ENCODE measurements at places on chromosomes 12 and 14. TPM values are rescaled to one million over a fixed set of nuclear protein-coding genes. Genes with fewer than 3 reads are reported as not detected.
A peak's percentile ranks its signal among the peaks of the same experiment; 100 is the strongest.

Gene OR4E2
- not detected for total RNA-seq

Gene KCNK10
- not detected for total RNA-seq

Gene GPR162
- total RNA-seq: 0.76 TPM

Gene SSPN
- not detected for total RNA-seq

Gene RERG
- not detected for total RNA-seq

Gene RPL6
- 2,101 TPM for total RNA-seq

Gene CCDC175
- not detected for total RNA-seq

Gene PPP1R13B
- 9.8 TPM for total RNA-seq

DNA sequence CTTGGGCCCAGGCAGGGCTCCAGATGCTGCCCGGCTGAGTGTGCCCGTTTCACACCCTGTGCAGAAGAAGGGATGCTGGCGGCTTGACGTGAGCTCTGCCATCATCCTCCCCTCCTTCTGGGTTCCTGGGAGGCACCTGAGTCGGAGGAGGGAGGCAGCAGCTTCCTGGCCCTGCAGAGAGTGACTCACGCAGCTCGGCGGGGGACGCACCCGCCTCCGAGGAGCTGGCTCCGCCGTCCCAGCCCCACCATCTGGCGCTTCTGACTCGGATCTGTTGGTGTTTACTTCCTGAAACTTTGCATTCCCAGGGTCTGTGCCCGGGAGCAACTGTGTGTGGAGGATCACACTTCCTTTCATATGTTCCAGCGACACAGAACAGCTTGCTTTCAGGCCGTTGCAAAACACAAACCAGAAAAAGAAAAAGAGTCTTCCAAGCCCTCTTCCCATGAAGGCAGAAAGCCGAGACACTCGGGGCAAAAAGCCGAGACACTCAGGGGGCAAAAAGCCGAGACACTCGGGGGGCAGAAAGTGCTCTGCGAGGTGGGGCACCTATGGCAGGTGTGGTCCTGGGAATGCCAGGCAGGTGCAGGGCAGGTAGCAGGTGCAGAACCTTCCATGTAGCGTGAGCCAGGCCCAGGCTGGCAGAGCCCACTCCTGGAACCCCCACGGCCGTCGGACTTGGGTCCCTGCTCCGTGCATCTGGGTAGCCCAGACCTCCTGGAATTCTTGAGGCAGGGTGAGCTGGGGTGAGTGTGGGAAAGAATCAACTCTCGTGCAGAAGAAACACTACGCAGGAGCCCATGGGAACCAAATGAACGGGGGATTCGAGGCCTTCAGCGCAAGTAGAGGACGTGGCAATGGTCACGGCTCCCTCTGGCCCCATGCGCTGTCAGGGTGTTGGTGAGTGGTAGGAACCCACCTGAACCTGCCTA is 27.6 kb upstream of the GALNT9 start:
- peak; percentile 11 for DNase-seq

GRCh38 chr12:70069221-70070105 is 173.8 kb upstream of the CNOT2 start:
- DNase-seq: no peak

GRCh38 chr14:95326987-95327386 is 7.3 kb upstream of the CLMN start:
- no peak for DNase-seq

DNA sequence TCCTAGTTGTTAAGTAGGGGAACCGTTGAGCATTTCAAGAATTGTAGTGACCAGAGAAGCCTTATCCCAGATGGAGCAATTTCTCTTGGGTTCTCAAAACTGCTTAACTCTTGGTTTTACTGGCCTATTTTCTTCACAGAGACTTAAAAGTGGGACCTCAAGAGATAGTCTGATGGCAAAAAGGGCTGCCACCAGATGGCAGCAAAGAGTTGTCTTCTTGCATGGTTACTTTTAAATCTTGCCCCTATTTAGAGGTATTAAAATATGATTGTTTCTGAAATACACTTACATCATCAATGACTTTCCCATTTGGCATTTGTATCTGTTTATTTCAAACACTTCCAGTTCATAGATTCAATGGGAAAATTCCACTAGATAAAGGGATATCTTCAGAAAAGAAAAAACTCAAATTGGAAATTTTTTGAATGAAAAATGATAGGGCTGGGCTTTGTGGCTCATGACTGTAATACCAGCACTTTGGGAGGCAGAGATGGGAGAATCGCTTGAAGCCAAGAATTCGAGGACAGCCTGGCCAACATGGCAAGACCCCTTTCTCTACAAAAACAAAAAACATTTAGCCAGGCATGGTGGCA is 69.9 kb upstream of the CNTN1 start:
- peak; percentile 12 for DNase-seq

DNA sequence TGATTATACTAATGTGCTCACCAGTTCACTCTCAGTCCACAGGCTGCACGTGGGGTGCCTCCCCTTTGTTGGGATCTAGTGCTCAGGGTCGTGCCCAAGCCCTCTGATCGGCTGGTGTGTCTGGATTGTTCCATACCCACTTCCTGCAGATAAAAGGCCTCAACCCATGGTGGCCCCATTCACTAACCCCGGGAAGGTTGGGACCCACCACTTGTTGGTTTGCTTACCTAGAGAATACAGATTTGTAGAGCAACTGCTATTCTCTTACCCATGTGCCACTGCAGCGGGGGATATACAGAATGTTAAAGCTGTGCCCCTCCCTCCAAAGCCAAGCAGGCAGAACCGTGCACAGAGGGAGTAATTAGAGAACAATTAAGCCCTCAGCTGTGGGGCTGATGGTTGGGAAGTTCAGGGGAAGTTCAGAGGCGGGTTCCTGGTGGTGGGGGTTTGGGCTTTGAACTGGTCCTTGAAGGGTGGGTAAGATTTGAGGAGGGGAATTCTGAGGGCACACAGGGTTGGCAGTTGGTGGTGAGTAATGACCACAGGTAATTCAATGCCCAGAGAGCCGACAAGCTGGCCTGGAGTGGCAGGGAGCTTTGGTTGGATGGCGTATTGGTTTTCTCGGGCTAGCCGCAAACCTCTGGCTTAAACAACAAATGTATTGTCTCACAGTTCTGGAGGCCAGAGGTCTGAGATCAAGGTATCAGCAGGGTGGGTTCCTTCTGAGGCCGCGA is 68.8 kb downstream of the ADCK1 start:
- DNase-seq: no peak

DNA sequence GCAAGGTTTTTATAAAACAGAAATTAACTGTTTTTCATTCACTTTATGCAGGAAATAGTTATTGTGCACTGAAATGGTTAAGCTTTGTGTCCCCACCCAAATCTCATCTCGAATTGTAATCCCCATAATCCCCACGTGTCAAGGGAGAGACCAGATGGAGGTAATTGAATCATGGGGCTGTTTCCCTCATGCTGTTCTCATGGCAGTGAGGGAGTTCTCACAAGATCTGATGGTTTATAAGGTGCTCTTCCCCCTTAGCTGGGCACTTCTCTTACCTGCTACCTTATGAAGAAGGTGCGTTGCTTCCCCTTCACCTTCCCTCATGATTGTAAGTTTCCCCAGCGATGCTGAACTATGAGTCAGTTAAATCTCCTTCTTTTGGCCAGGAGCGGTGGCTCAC is 123.9 kb downstream of the TMTC2 start:
- DNase-seq: no peak

GRCh38 chr12:126512916-126513913 is 1448.0 kb downstream of the AACS start:
- no peak for DNase-seq

GRCh38 chr12:51639361-51639760 is 48.3 kb downstream of the SCN8A start:
- no peak for DNase-seq

DNA sequence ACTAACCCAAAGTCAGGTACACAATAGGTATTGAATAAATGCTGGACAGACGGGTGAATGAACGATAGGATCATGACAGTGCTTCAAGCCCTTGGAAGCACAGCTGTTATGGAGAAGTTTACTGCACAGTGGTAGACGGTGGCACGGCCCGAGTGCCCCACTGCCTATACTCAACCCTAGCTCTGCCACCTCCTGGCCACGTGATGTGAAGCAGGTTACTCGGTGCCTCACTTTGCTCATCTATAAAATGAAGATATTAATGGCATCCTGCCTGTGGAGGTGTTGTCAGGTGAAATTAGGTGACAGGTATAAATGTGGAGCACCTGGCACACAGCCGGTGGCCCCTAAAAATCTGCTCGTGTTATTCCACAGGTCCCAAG is 5.8 kb downstream of the ASB2 start:
- peak; percentile 54 for DNase-seq

GRCh38 chr12:120940006-120940405 is 35.8 kb upstream of the SPPL3 start:
- DNase-seq: no peak

- DNase-seq: no peak
Observed at GRCh38 chr12:108340037-108340436, 926 bp upstream of the CMKLR1 start.

DNA sequence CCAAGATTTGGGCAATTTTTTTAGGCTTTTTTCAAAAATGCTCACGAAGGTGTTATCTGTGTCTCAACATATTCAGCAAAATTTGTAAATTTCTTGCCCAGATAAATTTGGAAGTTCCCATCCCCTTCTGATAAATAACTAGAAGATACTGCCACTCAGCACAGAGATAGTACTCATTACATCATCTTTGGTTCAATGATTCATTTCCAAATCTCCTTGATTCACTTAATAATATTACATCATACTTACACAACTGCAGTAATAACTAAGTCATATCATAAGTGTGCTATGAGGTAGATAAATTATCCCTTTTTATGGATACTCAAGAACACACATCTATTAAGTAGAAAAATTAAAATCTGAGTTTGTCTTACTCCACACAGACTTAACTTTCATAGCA is 89.4 kb downstream of the RPAP3 start:
- DNase-seq: no peak

DNA sequence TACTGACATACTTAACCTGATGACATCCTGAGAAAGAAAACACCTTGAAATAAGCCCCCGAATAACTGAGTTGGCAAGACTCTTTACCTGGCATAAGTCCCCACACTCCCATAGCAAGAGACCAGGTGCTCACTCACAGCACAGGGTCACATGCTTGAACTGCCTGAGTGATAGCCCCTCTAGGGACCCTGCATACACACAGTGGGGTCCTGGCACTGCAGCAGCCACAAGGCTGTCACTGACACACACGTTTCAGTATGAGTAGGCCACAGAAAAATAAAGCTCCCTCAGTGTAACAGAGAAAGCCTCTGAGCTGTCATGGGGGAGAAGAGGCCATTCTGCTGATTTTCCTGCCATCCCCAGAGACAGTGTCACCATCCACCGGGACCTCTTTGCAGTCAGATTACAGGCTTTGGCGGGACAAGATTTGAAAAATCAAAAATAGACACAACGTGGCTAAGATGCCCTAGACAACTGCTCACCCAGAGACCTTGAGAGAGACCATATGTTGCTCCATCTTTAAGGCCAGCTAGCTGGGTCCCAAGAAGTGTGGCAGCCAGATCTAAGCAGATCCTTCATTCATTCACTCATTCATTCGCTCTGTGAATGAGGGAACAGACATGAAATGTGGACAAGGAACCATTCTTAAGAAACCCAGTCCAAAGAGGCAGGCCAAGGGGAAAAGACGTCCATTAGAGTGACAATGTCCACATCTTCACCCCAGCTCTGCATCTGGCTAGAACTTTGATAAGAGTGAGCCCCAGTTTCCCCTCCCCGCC is 1.6 kb downstream of the SCARB1 start:
- no peak for DNase-seq

DNA sequence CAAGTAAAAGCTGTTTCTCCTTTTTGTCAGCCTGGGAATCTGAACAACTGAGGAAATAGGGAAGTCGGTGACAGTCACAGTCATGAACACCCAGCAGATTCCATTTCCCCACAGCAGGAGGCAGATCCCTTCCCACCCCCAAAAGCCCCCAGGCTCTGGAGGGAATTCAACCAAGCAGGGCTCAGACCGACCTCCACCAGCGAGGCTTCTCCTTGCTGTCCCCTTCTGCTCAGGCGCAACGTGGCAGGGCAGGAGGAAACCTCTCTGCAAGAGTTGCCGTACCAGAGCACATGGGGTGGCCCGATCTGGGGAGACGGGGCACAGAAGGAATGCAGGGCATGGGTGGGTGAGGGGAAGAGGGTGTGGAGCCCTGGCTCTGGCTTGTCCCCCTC is 319 bp downstream of the GALNT6 start:
- peak; percentile 41 for DNase-seq

- no peak for DNase-seq
Observed at GRCh38 chr12:254039-254438, 8.6 kb downstream of the SLC6A13 start.

- DNase-seq: no peak
Observed at GRCh38 chr12:14190694-14191093, 174.8 kb upstream of the ATF7IP start.

- DNase-seq: no peak
Observed at GRCh38 chr12:95789126-95790032, 1.2 kb downstream of the NTN4 start.

DNA sequence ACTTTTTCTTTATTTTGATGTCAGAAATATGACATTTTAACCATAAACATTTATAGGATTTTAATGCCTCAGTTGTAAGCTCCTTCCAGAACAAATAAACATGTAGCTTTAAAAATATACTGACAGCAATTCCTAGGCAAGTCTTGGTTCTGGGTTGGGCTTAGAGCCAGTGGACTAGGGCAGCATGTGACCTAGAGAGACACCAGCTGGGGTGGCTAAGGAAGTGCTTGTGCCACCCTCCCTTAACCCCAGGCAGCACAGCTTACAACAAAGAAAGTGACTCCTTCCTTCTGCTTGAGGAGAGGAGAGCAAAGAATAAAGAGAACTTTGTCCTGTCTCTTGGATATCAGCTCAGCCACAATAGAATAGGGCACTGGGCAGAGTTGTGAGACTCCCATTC is 61.6 kb upstream of the KTN1 start:
- DNase-seq: no peak

Measured in activated naive CD8-positive, alpha-beta T cell treated with anti-CD3 and anti-CD28 coated beads for 36 hours (primary cell).